Activated CD4-positive, CD25-positive, alpha-beta regulatory T cell treated with anti-CD3 and anti-CD28 coated beads, Interleukin-2, amount 50 U/mL, for 72 hours (primary cell): ENCODE measurements at places on chromosomes 7 and 10.
A peak's percentile ranks its signal among the peaks of the same experiment; 100 is the strongest.

DNA sequence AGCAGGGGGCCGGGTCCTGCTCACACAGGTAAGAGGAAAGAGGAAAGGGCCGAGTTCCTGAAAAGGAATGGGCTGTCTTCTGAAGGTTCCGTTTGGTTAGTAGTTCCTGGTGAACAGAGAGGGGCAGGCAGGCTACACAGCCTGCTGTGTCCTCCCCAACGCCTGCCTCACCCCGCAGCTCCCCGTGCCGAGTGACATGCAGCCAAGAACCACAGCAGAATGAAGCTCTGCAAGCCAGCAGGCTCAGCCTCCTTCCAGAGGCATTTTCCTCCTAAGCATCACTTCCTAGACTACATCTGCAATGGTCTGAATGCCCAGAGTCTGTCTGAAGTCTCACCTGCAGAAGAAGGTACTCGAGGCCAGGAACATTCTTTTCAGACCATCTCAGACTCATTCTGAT is 202.4 kb upstream of the TCERG1L start:
- no peak for DNase-seq

DNA sequence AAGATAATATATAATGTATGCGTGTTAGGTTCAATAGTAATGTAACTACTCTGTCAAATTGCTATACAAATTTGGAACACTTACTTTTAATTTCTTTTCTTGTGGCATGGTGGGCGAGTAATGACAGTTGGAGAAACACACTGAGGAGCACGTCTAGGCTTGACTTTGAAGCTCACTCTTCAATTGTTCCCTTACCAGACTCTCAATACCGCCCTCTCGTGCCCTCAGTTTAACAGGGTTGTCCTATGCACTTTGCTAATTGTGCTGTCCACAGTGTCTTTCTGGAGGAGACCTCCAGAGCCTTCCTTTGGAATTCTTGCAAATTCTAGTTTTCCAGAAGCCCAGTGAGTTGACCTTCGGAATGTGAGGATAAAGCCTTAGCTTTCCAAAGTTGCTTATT is 107.2 kb upstream of the RELN start:
- no peak for DNase-seq

DNA sequence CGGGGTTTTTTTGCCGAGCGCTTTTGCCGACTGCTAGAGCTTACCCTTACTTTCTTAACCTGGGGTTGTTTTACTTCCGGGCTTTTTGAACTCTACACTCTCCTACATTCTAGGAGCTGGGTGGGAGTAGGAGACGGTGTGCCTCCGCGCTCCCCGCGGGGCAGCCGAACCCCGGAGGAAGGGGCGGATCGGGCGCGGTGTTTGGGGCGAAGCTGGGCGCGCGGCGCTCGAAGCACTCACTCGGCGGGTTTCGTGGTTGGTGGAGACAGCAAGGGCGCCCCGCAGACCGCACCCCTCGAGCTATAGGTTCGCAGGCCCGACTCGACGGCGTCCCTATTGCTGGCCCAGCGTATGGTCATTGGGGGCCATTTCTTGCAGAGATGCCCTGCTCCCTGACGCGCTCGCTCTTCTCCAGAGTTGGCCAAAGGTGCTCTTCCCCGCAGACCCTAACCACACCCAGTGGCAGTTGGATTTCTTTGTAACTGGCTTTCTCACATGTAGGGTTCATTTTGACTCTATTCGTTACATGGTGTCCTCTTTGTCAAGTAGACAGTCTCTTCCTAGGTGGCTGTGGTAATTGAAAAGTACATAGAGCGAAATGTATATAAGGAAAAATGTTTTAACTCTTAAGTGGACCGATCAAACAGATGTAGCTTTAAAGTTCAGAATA is 364 bp downstream of the ZNF518A start:
- DNase-seq = peak; percentile 80

- no peak for DNase-seq
Observed at GRCh38 chr7:93249491-93250148, 17.5 kb downstream of the VPS50 start.

GRCh38 chr7:146772601-146773000 is 656.0 kb downstream of the CNTNAP2 start:
- DNase-seq = no peak

GRCh38 chr10:13201132-13201531 is 33.0 kb downstream of the UCMA start:
- no peak for DNase-seq

- DNase-seq = no peak
Observed at GRCh38 chr7:96269246-96269994, 52.5 kb downstream of the SLC25A13 start.

DNA sequence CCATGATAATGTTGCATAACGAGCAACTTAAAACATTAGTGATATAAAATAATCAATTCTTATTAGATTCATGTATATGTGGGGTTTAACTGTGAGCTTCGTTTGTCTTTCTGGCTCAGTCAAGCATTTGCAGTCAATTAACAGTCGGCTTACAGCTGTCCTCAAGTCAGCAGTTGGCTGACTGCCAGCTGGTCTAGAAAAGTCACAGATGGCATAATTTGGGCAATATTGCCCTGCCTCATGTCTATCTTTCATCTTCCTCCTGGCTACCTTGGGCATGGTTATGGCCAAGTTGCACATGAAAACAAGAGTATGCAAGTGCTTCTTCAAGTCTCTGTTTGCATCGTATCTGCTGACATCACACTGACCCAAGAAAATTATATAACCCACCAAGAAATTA is 186.1 kb upstream of the ZWINT start:
- no peak for DNase-seq

DNA sequence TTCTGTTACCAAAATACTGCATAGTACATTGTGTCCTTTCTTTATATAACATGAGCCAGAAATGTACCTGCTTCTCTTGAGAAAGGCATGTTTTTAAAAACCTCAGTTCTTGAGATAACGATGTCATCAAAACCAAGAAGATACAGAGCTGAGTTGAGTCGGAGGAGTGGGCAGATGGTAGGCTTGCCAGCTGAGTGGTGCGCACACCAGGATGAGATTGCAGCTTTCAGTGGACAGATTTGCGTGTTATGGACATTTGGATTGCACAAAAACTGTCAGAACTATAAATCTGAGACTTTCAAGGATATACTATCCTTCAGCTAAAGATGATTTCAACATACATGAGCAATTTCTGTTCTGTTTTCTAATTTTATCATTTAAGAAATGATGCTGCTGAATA is 25.0 kb downstream of the PRKAR2B start:
- no peak for DNase-seq

DNA sequence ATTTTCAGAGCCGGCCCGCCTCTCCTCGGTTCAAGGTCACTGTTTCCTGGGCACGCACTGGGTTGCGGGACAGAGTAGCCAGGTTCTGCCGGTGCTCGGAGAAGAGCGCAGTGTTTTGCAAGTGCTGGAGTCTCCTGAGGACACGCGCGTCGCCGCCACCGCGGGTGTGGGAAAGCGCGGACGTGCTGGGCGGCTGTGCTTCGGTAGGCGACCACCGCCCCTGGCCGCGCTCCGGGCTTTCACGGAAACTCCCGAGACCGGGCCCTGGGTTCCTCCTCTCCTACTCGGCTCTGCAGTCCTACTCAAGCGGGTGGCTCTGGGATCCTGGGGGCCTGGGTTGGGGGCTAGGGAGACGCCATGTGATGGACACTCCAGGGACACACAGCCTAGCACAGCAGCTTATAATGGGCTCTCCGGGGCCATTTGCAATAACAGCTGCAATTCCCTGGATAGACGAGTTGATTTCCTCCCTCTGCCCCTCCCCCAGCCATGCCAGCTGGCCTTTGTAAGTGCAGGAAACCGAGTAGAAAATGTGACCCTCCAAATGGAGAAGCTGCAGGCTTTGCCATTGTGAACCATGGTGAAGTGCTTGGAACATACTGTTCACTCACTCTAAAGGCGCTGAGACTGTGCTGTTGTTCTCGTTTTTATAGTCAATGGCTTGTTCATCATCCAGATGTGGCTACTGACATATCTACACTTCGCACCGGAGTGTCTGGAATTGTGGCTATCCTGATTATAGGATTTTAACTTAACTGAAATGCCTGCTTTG is 2.1 kb downstream of the FRAT1 start:
- no peak for DNase-seq

DNA sequence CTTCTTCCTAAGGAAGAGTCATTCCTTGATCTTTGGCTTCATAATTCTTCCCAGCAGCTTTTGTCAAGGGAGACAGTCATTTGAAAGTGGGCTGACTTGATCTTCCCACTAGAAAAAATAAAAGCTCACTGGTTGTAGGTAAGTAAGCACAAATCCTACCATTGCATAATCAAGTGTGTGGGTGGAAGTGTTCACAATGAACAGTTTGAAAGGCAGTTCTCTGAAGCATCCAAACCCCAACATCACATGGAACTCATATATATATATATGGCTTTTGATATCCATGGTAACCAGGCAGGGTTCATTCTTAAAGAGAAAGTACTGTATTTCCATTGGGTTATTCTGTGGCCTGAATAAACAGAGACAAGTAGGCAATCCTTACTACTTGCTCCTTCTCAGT is 51.6 kb downstream of the ARMH3 start:
- DNase-seq = no peak

DNA sequence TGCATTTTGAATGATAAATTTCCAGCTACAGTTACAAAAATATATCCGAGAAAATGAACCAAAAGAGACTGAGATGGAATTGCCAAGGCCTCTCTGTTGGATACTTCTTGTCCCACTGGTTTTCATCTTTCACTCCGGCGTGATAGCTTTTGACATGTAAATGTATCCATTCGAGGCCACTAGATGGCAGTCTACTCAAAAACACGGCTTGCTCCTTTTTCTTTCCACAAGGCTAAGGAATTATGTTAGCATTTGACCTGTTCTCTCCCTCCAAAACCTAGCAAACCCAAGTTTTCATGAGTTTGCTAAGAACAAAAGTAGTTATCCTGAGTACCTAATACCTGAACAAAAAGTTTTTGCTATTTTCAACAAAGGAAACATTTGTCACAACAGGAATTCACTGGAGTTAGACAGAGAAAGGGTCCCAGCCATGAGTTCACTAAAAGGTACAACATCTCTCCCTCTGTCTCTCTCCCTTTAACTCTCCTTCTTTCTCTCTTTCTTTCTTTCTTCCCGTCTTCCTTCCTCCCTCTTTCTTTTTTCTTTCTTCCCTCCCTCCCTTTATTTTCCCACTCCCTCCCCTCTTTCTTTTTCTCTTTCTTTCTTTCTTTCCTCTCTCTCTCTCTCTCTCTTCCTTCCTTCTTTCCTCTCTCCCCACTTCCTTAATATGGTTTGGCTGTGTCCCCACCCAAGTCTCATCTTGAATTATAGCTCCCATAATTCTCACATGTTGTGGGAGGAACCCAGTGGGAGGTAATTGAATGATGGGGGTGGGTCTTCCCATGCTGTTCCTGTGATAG is 207.9 kb upstream of the MYO3A start:
- DNase-seq = no peak

GRCh38 chr7:113392841-113393540 is 274.6 kb upstream of the SMIM30 start:
- DNase-seq = no peak

GRCh38 chr7:99835189-99835588 is 7.4 kb downstream of the CYP3A43 start:
- no peak for DNase-seq

DNA sequence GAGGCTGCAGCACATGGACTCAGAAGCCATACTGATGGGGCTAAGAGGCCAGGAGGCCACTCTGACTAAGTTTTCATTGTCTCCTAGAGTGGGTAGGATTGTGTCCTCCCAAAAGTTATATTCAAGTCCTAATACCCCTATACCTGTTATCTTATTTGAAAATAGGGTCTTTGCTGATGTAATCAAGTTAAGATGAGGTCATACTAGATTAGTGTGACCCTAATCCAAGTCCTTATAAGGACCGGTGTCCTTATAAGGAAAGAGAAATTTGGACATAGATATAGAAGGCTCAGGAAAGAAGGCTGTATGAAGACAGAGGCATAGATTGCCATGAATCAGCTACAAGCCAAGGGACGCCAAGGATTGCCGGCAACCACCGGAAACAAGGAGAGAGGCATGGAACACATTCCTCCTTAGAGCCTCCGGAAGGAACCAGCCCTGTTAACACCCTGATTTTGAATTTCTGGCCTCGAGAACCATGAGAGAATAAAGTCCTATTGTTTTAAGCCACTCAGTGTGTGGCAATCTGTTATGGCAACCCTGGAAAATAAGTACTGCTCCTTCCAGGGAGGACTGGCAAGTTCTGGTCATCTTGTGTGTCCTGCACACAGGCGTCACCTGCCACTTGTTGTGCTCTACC is 157.0 kb downstream of the EMX2 start:
- no peak for DNase-seq

DNA sequence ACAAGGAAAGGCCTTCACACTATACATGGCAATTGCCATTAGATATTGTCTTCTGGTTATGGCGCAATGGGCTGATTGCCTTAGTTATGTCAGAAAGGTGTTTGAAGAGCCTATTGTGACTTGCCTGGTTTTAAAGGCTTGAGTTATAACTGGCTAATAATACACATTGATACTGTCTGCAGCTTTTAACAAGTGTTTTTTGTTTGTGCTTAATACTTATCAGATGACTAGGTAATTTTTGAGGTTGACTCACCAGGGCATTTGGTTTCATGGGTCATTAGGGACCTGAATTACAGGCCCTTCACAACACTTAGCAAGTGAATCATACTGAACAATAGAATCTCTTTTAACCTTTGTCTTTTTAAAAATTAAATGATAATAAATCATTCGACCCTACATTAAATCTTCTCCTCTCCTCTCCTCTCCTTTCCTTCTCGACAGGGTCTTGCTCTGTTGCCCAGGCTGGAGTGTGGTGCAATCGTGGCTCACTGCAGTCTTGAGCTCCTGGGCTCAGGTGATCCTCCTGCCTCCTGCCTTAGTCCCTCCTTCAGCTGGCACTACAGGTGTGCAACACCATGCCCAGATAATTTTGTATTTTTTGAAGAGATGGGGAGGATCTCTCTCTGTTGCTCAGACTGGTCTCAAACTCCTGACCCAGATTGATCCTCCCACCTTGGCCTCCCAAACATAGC is 196.3 kb downstream of the JCAD start:
- DNase-seq = no peak

- DNase-seq = peak; percentile 47
Observed at GRCh38 chr10:62818426-62819011, 2.4 kb upstream of the EGR2 start.

DNA sequence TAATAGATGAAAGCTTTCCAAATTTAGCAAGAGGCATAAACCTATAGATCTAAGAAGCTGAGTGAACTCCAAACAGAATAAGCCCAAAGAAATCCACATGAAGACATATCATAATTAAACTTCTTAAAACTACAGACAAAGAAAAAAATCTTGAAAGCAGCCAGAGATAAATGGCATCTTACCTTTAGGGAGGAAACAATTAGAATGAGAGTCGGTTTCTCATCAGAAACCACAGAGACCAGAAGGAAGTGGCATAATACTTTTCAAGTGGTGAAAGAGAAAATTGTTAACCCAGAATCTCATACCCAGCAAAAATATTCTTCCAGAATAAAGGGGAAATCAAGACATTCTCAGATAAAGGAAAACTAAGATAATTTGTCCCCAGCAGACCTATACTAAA is 98.9 kb upstream of the NANOS1 start:
- no peak for DNase-seq

DNA sequence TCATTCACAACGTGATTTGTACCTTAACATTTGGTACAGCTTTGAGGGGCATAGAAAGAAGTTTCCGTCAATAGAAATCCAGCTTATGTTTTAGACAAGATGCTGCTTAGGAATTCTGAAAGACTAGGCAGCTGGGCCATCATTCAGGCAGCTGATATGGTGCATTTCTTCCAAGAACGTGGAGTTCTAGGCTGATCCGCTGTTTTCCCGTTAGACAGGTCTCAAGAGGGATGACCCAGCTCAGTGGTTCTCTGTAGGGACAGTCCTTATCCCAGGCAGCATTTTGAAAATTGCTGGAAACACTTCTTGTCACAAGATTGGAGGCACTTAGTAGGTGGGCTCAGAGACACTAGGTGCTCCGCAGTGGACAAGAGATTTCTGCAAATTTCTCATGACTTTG is 242.7 kb upstream of the FOXK1 start:
- DNase-seq = no peak

- no peak for DNase-seq
Observed at GRCh38 chr7:133562621-133563020, 309.7 kb downstream of the EXOC4 start.
